NCI-H2107 (cell line): ENCODE measurements at places on chromosomes 11 and 22.

GRCh38 chr11:79266396-79266795 is 174.4 kb downstream of the TENM4 start:
- DNase-seq = no peak

DNA sequence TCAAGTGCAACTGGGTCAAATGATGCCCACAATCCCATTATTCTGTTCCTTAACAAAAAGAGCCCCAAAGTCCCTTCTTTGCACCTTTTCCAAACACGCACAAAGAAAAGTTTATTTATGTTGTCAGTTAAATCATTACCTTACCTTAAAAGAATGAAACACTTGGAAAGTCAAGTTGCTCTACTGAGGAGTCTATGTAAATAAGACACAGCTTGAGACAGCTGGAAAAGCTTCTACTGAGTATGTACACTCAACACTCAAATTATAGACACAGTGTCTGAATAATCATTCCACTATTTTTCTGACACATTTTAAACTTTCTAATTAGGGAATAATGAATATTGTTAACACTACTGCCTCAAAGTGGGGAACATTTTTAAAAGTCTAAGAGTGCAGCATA is 21.6 kb upstream of the PHLDA2 start:
- DNase-seq = no peak

- peak; percentile 17 for DNase-seq
These were observed 1.0 kb downstream of the RTN3 start for GRCh38 chr11:63682066-63683021.

- DNase-seq = no peak
These were observed 37.4 kb downstream of the PAK1 start for GRCh38 chr11:77436506-77436905.

GRCh38 chr11:99601179-99601578 is 580.4 kb downstream of the CNTN5 start:
- no peak for DNase-seq

- no peak for DNase-seq
These were observed 17.4 kb downstream of the ARVCF start for GRCh38 chr22:19998991-19999820.

DNA sequence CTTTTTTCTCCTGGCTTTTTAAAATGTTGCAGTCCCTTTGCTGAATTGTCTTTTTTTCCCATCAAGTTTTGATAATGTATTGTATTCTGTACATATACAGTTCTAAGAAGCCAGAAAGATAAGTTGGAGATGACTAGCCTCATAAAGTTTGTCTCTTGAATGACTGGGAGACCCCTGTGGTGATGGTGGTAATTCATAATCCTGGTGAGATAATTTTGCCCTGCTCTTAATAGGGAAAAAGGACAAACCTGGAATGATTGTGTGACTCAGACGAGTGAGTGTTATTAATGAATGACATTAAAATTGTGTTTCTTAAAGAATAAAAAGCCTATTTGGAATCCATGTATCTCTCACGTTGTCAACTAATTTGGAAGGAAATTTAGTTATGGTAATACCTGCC is 1.2 kb downstream of the HIKESHI start:
- DNase-seq = no peak

- no peak for DNase-seq
These were observed 110.7 kb downstream of the MIAT start for GRCh38 chr22:26768156-26768515.

- no peak for DNase-seq
These were observed 8.8 kb downstream of the NPTXR start for GRCh38 chr22:38834991-38835390.

GRCh38 chr22:44580176-44581095 is 82.4 kb upstream of the RTL6 start:
- no peak for DNase-seq

- DNase-seq = peak; percentile 77
These were observed 568 bp upstream of the KMT5B start for GRCh38 chr11:68213555-68214172.

- DNase-seq = no peak
These were observed 110.1 kb downstream of the RPL27A start for GRCh38 chr11:8792710-8793109.

- DNase-seq = no peak
These were observed 7.3 kb downstream of the NAV2 start for GRCh38 chr11:19719960-19720359.

- DNase-seq = no peak
These were observed 46.2 kb upstream of the A4GALT start for GRCh38 chr22:42766860-42767259.

- DNase-seq = no peak
These were observed 27.6 kb downstream of the ALKBH3 start for GRCh38 chr11:43908191-43908590.

DNA sequence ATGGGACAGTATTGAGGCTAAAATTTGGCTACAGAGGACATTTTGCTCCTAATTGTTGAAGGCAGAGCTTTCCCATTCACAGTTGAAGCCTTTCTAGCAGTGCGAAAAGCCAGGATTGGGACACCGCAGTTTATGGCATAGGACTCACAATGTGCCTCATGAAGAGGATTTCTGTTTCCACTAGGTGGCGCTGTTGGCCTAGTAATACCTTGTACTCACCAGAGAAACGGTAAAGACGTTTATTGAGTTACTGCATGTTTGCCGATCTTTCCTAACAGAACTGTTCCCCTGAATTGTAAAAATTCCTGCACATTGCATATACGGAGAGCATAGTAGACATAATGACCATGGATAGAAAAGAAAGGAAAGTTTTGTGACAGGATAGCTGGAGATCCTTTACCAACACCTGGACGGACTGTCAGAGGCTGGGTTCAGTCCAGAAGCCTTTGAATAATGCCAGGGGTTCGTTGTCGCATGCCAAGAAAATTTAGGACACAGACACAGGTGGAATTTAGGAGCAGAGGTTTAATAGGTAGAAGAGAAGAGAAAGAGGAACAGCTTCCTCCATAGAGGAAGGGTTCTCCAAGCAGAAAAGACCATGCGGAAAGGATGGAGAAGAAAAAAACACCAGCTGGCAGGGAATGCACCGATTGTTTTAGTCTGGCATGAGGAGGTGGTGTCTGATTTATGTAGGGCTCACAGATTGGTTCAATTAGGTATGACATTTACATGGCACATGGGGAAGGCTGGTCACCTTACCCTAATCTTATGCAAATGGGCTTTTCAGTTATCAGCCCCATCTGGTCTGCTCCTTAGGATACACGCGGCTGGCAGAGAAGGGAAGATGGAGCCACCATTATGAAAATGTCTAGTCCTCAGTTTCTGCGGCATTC is 10.8 kb upstream of the OR51D1 start:
- DNase-seq = peak; percentile 81

DNA sequence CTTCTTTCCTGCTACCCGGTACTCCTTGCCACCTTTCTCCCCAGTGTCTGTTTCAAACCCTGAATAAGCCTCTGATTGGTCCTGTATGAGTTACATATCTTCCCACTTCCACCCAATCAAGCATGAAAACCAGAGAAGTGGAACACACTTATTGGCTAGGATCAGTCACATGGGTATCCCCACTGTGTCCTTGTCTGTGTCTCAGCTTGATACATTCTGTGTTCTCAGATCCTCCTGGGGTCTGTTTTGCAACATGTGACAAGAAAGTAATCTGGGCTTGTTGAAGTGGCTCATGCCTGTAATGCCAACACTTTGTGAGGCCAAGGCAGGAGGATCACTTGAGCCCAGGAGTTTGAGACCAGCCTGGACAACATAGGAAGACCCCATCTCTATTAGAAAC is 23.9 kb downstream of the MCHR1 start:
- no peak for DNase-seq

- DNase-seq = no peak
These were observed 587 bp upstream of the ALDH3B1 start for GRCh38 chr11:68009391-68010089.

GRCh38 chr22:46132830-46133587 is 17.3 kb upstream of the PPARA start:
- DNase-seq = no peak

GRCh38 chr22:21951931-21952465 is 650 bp downstream of the PPM1F start:
- no peak for DNase-seq

- no peak for DNase-seq
These were observed 85.2 kb downstream of the VPREB1 start for GRCh38 chr22:22329792-22330191.

DNA sequence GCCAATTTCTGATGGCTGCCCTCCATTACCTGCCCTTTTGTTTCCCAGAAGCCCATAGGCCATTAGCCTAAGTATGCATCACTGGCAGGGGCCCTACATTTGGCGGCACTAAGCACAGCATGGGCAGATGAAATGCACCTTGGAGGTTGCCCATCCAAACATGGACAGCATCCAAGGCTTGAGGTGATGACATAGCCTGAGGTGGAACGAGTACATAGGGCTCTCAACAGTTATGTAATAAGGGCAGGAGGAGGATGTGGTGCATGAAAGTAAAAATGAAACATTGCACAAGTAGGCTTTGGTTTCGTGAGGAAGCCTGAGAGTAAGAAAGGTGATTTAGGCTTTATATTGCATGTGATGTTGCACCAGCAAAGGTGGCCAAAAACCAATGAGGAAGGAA is 148.1 kb downstream of the FAM76B start:
- DNase-seq = no peak

DNA sequence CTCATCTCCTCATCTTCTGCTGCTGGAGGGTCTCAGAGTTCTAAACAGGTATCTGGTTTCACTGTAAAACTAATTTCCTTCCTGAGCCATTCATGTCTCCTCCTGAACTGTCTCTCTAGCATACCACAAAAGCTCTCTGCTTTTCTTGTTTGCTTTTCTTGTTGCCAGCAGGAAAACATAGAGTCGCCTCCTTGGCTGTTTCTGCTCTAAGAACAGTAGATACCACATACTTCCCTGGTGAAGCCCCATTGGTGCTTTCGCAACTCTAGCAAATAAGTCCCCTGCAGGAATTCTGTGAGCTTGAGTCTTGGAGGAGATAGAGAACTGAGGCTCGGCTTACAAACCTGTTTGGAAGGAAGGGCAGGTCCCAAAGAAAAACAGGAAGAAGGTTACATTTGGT is 7.0 kb downstream of the DIXDC1 start:
- no peak for DNase-seq

GRCh38 chr11:37748641-37749040 is 1150.6 kb upstream of the RAG2 start:
- DNase-seq = no peak

- no peak for DNase-seq
These were observed 82.2 kb downstream of the PISD start for GRCh38 chr22:31579835-31580242.

- no peak for DNase-seq
These were observed 10.3 kb downstream of the TOP3B start for GRCh38 chr22:21972293-21972779.
